Kidney (tissue), 22 donors: ENCODE measurements at places on chromosomes 13 and 19.
A peak's percentile ranks its signal among the peaks of the same experiment; 100 is the strongest.

GRCh38 chr19:10305139-10305806 lies 4.3 kb downstream of the ZGLP1 start:
- DNase-seq: no peak
- no peaks in the 10 kb centered on the region for H3K36me3 ChIP-seq
- H3K4me3 ChIP-seq: no peak overlapping the region
- H3K27me3 ChIP-seq: no peaks in the 10 kb centered on the region
- no peaks in the 10 kb centered on the region for H3K4me1 ChIP-seq
- H3K27ac ChIP-seq: no peak overlapping the region

DNA sequence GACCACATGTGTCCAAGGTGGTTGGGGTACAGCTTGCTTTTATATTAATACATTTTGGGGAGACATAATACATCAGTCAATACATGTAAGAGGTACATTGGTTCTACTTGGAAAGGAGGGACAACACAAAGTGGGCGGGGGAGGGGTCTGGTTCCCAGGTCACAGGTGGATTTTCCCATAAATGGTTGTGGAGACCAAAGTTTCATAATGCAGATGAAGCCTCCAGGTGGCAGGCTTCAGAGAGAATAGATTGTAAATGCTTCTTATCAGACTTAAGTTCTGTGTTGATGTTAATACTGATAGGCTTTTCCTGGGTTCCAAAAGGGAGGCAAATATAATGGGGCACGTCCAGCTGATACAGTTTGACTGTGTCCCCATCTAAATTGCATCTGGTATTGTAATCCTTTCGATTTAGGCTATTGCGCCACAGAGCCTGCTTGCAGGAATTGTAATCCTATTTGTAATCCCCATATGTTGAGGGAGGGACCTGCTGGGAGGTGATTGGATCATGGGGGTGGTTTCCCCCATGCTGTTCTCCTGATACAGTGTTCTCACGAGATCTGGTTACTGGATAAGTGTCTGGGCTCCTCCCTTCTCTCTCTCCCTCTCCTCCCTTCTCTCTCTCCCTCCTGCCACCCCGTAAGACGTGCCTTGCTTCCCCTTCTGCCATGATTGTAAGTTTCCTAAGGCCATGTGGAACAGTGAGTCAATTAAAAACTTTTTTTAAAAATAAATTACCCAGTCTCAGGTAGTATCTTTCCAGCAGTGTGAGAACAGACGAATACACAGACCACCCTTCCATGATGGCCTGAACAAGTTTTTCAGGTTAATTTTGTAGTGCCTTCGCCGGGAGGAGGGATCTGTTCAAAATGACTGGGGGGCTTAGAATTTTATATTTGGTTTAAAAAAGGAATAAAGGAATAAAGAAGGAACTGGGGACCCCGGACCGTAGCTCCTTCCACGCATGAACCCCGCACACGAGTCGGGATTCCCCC lies 44.9 kb downstream of the ZNF823 start:
- DNase-seq: no peak
- H3K4me1 ChIP-seq: peaks cover 13% of the 10 kb centered on the region
- H3K27me3 ChIP-seq: no peaks in the 10 kb centered on the region
- H3K27ac ChIP-seq: no peak overlapping the region
- H3K36me3 ChIP-seq: no peaks in the 10 kb centered on the region
- H3K4me3 ChIP-seq: no peak overlapping the region

GRCh38 chr13:114047358-114047881 lies 73.5 kb upstream of the C13orf46 start:
- H3K27ac ChIP-seq: peak overlapping the region; percentile 37
- peaks cover 6% of the 10 kb centered on the region for H3K4me1 ChIP-seq
- no peaks in the 10 kb centered on the region for H3K36me3 ChIP-seq
- no peak overlapping the region for H3K4me3 ChIP-seq
- no peaks in the 10 kb centered on the region for H3K27me3 ChIP-seq

DNA sequence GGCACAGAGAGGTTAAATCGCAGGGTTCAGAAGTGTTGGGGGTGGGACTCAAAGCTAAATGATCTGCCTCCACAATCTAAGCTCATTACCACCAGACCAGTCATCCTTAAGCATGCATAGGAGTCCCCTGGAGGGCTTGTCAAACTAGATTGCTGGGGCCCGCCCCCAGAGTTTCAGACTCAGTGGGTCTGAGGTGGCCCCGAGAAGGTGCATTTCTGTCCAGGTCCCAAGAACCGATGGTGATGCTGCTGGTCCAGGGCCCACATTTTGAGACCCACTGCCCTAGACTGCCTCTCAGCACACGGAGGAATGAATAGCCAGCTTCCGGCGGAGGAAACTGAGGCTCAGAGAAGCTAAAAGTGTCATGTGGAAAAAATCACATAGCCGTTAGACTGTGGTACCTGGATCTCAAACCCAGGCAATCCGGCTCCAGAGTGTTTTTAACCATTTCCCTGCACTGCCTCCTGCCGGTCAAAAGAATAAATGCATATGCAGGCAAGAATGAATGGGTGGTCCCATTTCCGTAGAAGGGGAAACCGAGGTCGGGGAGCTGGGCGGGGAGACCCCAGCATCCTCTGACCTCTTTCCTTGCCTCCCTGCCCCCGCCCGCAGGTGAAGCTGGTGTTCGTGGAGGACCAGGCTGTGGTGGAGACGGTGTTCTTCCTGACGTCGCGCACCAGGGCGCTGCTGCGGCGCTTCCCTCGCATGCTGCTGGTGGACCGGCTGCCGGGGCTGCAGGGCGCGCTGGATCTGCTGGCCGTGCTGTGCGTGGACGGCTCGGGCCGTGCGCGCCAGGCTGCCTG lies 23.8 kb downstream of the ZSWIM9 start:
- no peak overlapping the region for H3K27ac ChIP-seq
- DNase-seq: no peak
- H3K4me3 ChIP-seq: no peak overlapping the region
- no peaks in the 10 kb centered on the region for H3K4me1 ChIP-seq
- no peaks in the 10 kb centered on the region for H3K36me3 ChIP-seq

DNA sequence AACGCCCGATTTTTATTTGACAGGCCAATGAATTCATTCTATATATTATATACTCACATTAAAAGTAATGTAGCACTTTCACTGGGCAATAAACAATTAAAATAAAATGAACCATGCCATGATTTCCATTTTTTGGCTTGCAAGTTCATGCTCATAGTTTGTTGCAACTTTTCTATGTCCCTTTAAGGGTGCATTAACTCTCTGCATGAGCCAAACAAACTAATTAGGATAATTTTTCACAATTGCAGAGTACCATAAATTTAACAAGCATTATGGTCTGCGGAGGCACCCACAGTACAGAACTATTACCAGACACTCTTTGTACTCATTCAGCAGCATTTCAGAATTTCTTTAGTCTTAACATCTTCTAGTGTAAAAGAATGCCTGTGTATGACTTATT lies 1.4 kb downstream of the LHFPL6 start:
- DNase-seq: no peak
- H3K27ac ChIP-seq: no peak overlapping the region
- peak overlapping the region; percentile 82 for H3K4me3 ChIP-seq
- no peaks in the 10 kb centered on the region for H3K27me3 ChIP-seq

GRCh38 chr13:41650706-41651105 lies 193.4 kb downstream of the RGCC start:
- H3K4me1 ChIP-seq: no peaks in the 10 kb centered on the region
- no peaks in the 10 kb centered on the region for H3K36me3 ChIP-seq
- no peak overlapping the region for H3K27ac ChIP-seq
- DNase-seq: no peak

DNA sequence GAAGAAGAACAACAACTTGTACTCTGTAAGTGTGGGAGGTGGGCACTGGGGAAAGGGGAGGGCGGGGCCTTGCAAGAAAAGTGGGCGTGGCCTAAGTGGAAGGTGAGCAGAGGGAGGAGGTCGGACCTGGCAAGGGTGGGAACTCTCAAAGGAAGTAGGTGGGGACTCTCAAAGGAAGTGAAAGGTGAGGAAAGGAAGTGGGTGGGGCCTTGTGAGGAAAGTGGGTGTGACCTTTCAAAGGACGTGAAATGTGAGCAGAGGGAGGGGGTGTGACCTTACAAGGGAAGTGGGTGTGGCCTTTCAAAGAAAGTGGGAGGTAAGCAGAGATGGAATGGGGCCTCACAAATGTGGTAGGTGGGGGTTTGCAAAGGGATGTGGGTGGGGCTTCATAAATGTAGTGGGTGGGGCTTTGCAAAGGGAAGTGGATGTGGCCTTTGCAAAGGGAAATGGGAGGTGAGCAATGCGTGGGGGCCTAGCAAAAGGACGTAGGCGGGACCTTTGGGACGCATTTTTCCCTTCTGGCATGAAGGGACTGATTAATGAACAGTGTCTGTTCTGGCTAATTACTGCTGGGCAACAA lies 25.9 kb downstream of the ACSBG2 start:
- no peak overlapping the region for H3K4me3 ChIP-seq
- H3K27ac ChIP-seq: no peak overlapping the region
- H3K4me1 ChIP-seq: no peaks in the 10 kb centered on the region
- peak; percentile 76 for DNase-seq
- H3K27me3 ChIP-seq: no peaks in the 10 kb centered on the region
- H3K36me3 ChIP-seq: no peaks in the 10 kb centered on the region

DNA sequence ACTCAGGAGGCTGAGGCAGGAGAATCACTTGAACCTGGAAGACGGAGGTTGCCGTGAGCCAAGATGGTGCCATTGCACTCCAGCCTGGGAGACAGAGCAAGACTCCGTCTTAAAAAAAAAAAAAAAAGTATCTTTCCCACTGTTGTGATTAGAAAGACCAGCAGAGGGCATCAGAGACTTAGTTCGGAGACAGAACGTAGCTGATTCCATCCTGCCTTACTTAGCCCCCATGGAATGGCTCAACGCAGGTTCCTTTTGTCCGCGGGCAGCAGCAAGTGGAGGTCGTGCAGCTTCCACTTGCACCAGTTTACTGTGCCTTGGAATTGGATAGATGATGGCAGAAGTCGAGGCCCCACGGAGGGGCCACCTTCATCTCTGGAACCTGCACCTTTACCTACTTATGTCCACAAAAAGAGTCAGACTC lies 8.1 kb downstream of the TIMM29 start:
- no peaks in the 10 kb centered on the region for H3K27me3 ChIP-seq
- peak; percentile 91 for DNase-seq
- H3K27ac ChIP-seq: no peak overlapping the region
- no peaks in the 10 kb centered on the region for H3K4me1 ChIP-seq
- no peaks in the 10 kb centered on the region for H3K36me3 ChIP-seq
- H3K4me3 ChIP-seq: no peak overlapping the region

GRCh38 chr13:49690133-49690994 lies 922 bp downstream of the EBPL start:
- peak overlapping the region; percentile 47 for H3K4me3 ChIP-seq
- no peaks in the 10 kb centered on the region for H3K27me3 ChIP-seq
- peaks cover 2% of the 10 kb centered on the region for H3K4me1 ChIP-seq
- no peaks in the 10 kb centered on the region for H3K36me3 ChIP-seq

GRCh38 chr13:25966086-25966485 lies 85.7 kb downstream of the SHISA2 start:
- no peaks in the 10 kb centered on the region for H3K27me3 ChIP-seq
- H3K4me1 ChIP-seq: no peaks in the 10 kb centered on the region
- H3K4me3 ChIP-seq: no peak overlapping the region
- H3K27ac ChIP-seq: no peak overlapping the region

DNA sequence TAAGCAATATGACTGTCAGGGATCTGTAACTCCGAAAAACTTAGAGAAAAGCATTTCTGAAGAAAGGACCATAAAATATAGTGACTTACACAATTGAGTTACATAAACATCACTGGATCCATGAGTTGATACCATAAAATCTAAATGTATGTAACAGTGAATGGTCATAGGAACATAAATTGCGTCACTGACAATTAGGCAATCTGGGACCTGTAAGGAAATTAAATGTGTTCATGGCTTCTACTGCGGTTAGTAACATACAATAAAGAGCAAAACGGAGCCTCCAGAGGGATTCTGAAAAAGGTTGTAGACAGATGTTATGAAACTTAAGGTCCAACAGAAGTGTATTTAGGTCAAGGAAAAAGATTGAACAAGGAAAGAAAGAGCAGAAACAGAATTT lies 27.1 kb downstream of the POU4F1 start:
- H3K36me3 ChIP-seq: no peaks in the 10 kb centered on the region
- no peak overlapping the region for H3K4me3 ChIP-seq
- no peak overlapping the region for H3K27ac ChIP-seq
- no peaks in the 10 kb centered on the region for H3K4me1 ChIP-seq

GRCh38 chr13:110993788-110994187 lies 78.9 kb upstream of the ANKRD10 start:
- H3K4me3 ChIP-seq: no peak overlapping the region
- no peak overlapping the region for H3K27ac ChIP-seq
- H3K4me1 ChIP-seq: no peaks in the 10 kb centered on the region
- H3K36me3 ChIP-seq: no peaks in the 10 kb centered on the region

GRCh38 chr13:28045861-28046260 lies 54.5 kb downstream of the FLT3 start:
- no peak overlapping the region for H3K27ac ChIP-seq
- H3K4me3 ChIP-seq: no peak overlapping the region
- H3K4me1 ChIP-seq: no peaks in the 10 kb centered on the region
- no peaks in the 10 kb centered on the region for H3K36me3 ChIP-seq
- no peaks in the 10 kb centered on the region for H3K27me3 ChIP-seq

DNA sequence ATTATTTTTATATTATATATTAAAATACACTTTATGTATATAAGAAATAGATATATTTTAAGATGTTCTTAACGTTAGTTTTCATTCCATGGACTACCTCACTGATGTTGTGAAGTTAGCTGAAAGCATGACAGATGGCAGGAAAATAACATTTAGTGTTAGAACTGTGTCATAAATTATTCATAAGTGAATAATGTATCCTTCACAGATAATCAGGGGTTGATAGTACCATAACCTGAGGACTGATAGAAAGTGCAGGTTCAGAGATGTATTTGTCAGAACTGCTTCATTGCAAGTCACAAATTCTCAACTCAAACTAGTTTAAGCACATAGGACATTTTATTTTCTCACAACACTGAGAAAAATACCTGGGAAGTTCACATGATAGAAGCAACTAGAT lies 14.6 kb upstream of the DIAPH3 start:
- DNase-seq: no peak
- H3K4me1 ChIP-seq: no peaks in the 10 kb centered on the region
- H3K27me3 ChIP-seq: no peaks in the 10 kb centered on the region
- no peaks in the 10 kb centered on the region for H3K36me3 ChIP-seq
- no peak overlapping the region for H3K27ac ChIP-seq
- no peak overlapping the region for H3K4me3 ChIP-seq

- H3K36me3 ChIP-seq: peaks cover 2% of the 10 kb centered on the region
- H3K4me3 ChIP-seq: peak overlapping the region; percentile 73
- no peak for DNase-seq
- no peaks in the 10 kb centered on the region for H3K27me3 ChIP-seq
- H3K27ac ChIP-seq: no peak overlapping the region
Measured at GRCh38 chr19:10105509-10106099, 558 bp upstream of the PPAN start.

GRCh38 chr19:27676877-27677276 lies 1536.1 kb downstream of the UQCRFS1 start:
- no peaks in the 10 kb centered on the region for H3K4me1 ChIP-seq
- DNase-seq: no peak
- no peaks in the 10 kb centered on the region for H3K27me3 ChIP-seq
- no peaks in the 10 kb centered on the region for H3K36me3 ChIP-seq
- no peak overlapping the region for H3K4me3 ChIP-seq
